Activated naive CD4-positive, alpha-beta T cell treated with anti-CD3 and anti-CD28 coated beads for 36 hours (primary cell): ENCODE measurements at places on chromosomes 1 and 21.

DNA sequence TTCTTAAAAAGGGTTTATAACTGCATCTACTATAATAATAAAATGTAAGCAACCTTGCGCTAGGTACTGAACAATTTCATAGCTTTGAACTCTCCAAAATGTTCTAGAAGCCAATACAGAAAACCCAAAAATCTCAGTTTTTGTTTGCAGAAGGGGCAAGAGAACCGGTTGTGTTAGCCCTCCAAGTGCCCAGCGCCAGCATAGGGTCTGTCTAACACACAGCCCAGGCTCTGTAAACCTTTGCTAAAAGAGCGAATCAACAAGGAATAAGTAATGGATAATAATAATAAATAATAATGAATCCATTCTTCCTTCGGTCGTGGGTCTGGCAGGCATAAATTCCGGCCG is 333 bp upstream of the CHAF1B start:
- DNase-seq = no peak

GRCh38 chr1:220748089-220748934 is at the start of gene MTARC2:
TSS of gene MTARC2 (plus strand) at chr1:220748322. CDS start at chr1:220748532, 210 bp downstream.
- peak; percentile 16 for DNase-seq

DNA sequence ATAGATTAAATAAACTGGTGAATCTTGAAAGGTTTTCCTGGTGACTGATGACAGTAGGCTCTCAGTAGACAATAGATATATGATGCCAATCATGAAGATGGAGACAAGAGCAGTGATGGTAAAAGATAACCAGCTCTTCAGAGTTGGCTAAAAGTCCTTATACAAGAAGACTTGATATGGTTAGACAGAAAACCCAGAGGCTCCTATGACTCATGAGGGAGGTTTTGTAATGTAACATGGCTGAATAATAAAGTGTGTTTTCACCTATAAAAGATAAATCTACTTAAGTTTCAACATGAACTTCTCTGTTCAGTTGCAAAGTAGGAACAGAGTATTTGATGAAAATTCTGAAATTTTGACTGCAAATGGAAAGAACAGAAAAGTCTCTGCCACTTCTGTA is 12.7 kb upstream of the CRNN start:
- DNase-seq = no peak

GRCh38 chr1:53346814-53347176 is 18.9 kb upstream of the LRP8 start:
- no peak for DNase-seq

DNA sequence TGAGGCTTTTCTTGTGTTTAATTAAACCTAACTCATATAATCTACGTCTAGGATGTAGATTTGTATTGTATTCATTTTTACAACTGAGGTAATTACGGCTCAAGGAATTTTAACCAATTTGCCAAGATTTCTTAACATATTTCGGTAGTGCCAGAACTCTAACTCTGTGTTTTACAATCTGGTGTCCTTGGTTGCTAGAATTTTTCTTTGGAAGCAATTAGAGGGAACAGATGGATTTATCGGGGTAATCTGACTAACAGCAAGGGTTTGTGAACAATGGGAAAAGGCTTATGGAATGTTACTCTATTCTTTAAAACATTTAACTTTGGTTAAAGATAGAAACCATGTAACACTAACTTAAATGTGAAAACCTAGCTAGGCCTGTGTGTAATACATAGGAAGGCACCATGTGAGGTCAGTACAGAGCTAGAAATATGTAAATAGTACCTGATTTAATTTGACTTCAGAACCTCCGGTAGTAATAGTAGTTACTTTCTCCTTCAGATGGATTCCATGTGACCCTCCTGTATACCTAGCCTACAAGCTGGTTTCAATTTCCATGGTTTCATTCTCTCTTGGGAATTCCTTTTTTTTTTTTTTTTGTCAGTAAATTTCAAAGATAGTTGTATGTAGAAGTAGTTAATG is 1.2 kb downstream of the MTF2 start:
- peak; percentile 20 for DNase-seq

DNA sequence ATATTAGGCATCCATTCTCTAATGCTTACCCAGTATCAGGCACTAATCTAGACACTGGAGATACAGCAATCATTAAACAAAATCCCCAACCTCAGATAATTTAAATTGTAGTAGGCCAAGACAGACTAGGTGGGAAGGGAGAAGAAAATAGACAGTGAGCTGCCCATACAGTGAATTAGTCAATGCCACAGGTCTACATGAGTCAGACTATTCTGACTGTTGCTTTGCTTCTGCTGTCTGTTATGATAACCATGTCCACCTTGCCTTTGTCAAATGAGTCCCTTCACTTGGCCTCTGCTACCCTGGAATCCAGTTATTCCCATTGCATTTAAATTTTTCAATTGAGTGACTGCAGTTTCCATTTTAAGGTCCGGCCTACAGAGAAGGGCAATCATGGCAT is 59.5 kb downstream of the PIK3R3 start:
- no peak for DNase-seq

- DNase-seq = no peak
Measured at GRCh38 chr1:95226781-95227660, 7.0 kb upstream of the RWDD3 start.

- DNase-seq = no peak
Measured at GRCh38 chr1:181452746-181453145, 30.6 kb upstream of the CACNA1E start.

GRCh38 chr1:87450615-87451209 is 122.0 kb downstream of the LMO4 start:
- DNase-seq = peak; percentile 33

DNA sequence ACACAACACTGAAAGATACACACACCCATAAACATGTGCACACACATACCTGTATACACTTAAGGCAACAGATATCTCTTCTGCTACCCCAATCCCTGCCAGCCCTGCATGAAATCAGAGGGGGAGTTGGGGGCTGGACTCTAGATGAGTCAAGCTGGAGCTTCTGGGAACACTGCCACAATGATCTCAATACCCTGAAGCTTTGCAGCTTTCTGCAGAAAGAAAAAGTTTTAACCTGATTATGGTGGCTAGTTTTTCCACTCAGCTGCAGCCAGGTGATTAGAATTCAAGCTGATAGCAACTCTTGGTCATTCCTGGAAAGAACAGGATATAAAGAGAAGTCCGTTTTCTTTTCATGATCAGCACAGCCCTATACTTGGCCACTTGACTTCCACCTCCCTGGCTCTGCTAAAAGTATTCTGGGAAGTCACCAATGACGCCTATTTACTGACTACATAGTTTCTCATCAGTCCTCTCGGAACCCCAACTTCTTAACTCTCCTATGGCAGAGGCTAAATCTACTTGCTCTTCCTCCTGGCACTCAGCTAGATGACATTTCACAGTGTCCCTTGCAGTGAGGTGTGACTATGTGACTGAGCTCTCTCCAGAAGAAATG is 20.7 kb upstream of the DNASE2B start:
- DNase-seq = no peak

DNA sequence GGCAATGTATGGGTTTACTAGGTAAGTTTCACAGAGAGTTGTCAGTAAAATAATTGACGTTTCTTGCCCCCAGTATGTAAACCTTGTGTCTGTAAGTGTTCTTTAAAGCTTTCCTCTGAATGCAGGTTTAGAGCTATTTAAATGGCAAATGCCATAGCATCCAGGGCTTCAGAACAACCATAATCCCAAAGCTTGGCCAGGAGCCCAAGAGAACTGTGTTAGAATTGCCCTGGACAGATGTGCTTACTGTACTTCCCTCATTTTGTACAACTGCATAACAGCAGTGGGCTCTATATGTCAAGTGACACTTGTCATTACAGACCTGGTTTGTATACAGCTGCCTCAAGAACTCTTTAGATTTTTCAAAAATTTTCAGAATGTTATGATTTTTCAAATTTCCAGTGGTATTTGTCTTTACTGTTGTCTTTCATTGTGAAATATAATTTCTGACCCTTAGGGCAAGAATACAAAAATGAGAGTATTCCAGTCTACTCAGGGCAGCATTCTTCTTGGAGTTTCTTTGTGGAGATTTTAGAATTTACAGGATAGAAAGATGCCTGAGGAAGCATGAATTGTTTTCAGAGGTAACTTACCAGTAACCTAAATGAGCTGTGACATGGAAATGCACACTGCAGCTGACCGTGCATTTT is 136.9 kb upstream of the L1TD1 start:
- DNase-seq = no peak
